ENCODE measurements at places on chromosomes 1 and 21. TPM values are rescaled to one million over a fixed set of nuclear protein-coding genes. Genes with fewer than 3 reads are reported as not detected.
A peak's percentile ranks its signal among the peaks of the same experiment; 100 is the strongest.

DNA sequence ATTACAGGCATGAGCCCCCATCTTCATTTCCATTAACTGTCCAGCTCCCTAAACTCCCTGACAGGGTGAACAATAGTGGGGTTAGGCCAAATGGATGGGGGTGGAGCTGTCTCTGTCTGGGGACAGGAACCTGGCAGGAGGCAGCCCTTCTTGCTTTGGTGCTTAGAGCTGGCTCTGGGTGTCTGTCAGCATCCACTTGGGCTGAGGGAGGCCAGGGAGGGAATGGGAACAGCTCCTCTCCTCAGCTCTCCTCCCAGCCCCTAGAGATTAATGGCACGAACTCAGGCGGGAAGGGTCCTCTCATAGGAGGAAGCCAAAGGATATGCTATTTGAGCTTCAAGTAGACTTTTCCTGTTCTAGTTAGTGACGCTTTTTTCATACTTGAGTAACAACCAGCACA, 11.1 kb upstream of the ETV3L start:
- no peak for DNase-seq

DNA sequence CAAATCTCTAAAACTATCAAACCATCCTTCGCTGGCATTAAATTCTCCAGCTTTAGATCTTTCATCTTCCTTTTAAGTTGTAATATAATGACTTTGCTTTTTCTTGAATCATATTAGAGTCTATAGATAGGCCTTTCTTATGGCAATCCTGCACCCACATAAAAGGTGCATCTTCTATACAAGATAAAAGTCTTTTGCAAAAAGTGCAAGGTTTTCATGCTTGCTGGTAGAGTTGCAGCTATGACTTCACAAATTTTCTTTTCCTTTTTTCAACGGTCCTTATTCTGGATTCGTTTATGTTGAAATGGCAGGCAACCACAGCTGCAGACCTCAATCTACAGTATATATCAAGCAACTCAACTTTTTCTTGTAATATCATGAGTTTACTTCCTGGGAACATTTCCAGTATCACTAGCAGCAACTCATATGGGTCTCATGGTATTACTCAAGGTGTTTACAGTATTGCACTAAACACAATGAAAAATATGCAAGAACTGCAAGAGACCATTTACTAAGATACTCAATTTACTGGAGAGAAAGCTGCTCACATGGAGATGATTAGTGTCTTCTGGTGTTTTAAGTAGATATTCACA, 22.1 kb downstream of the OMA1 start:
- DNase-seq = no peak

DNA sequence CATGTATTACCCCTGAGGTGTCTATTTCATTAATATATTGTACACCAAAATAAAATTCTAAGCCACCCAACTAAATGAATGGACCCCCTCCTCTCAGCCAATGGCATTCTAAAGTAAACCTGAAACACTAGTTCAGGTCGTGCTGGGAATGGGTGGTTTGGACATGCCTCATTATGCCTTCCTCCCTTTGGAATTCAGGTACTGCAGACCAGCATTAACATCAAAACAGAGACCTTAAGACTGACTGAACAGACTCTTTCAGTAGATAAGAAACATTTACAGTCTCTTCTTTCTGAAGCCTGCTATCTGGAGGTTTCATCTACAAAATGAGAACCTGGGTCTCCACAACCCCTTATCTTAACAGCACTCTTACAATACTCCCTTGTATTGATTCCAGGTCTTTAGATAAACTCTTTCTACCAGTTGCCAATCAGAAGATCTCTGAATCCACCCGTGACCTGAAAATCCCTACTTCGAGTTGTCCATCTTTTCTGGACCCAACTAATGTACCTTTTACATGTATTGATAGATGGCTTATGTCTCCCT, 93.6 kb downstream of the PKN2 start:
- DNase-seq = no peak

DNA sequence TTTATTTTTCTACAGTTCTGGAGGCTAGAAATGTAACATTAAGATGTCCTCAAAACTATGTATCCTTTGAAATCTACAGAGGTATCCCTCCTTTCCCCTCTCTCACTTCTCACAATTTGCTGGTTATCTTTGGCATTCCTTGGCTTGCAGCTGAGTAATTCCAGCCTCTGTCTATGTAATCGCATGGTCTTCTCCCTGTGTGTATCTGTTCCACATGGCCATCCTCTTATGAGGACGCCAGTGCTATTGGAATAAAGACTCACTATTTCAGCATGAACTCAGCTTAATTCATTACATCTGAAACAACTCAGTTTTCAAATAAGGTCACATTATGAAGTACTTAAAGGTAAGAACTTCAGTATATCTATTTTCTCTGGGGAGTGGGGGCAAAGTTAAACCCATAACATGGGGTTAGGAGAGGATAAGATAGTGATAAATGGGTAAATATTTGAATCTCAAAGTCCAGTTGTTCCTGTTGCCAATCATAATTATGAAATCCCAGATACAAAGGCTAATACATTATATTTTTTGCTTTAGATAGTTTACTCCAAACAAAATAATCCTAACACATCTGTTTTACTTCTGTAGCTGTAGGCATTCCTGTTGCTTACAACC, 1290.8 kb downstream of the NCAM2 start:
- DNase-seq = no peak

GRCh38 chr1:209871430-209871829, 43.7 kb downstream of the UTP25 start:
- no peak for DNase-seq

DNA sequence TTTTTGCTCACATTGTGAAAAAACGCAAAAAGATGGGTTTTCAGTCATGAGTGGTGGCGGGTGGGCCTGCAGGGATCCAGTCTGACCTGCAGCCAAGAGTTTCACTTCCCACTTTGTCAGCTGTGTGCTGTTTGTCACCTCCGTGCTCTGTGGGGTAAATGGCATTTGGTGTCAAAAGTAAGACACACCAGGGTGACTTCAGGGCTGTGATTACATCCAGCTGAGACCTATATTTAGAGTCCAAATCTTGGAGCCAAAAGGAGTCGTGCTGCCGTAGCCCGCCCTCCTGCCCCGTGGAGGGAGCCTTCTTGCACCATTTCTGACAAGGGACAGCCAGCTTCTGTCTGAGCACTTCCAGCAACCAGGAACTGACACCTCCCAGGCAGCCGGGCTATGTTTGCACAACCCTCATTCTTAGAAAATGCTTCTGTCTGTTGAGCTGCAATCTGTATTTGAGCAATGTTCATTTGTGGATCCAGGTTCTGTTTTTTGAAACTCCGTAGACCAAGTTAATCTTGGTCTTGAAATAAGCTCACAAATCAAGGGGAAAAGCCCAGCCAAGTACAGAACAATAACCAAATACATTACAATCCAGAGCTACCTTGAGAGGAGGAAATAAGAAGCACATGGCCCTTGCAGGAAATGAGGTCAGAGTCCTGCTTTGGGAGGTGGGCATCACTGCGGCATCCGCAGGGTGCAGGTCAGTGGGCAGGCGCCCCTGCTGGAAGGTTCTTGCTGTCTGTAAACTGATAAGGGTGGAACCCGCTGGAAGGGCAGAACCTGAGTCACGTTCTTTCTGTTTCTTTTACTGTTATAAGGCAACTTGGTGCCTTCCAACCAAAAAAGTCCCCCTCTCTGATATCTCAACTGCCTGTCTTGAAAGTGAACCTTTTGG, 14.4 kb downstream of the ABCG1 start:
- no peak for DNase-seq

GRCh38 chr1:63916485-63917360, 142.9 kb downstream of the ROR1 start:
- DNase-seq = peak; percentile 50

- no peak for DNase-seq
Observed at GRCh38 chr21:45347712-45348499, 57.1 kb upstream of the COL18A1 start.

DNA sequence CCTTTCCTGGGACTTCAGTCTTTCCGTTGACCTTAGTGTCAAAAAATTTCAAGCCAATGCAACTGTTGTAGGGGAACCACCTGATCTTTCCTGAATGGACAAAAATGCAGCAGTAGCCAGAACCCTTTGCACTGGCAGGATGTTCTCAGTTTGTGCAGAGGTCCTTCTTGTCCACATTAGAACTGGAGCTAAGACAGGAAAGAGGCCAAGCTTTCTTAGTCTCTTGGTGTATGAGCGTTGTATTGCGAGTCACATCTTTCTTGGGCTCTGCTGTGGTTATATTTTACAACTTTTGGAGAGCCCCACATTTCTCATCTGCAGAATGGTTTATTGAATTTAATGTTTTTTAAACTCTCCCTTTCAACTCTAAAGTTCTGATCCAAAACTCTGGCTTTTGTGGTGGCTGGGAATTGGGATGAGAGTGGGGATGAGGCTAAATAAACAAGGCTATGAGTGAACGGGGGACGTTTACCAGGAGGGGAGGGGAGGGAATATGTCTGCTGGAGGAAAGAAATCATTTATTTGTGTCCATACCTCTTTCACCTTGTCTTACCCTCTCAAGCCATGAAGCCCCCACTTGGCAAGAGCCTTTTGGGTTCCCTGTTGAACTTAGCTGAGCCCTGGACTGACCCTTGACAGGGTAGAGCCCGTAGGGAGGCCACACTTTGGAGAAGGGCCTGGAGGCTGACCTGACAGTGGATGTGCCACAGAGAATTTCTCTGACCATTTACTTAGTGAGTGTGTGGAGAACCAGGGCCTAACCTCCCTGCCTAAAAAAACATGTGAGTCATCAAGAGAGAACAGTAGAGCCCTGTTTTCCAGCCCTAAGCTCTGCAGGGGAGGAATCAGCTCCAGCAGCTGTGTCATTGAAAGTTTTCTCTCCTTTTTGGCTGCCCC, 586 bp downstream of the CHI3L2 start:
- DNase-seq = peak; percentile 52

DNA sequence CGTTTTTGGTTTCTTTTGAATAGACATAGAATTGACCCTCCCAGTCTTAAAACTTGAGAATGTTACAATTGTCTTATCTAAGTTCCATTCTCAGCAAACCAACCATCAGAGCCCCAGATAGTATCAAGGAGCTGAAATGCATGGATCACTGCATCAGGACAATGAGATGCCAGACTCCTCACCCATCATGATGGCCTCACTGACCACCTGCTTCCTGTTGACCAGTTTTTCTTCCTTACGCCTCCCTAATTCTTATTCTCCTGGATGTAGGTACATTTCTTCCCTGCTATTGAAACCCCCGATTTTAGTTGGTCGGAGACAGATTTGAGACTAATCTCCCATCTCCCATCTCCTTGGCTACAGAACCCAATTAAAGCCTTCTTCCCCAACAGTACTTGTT, 17.7 kb downstream of the MATN1 start:
- no peak for DNase-seq

DNA sequence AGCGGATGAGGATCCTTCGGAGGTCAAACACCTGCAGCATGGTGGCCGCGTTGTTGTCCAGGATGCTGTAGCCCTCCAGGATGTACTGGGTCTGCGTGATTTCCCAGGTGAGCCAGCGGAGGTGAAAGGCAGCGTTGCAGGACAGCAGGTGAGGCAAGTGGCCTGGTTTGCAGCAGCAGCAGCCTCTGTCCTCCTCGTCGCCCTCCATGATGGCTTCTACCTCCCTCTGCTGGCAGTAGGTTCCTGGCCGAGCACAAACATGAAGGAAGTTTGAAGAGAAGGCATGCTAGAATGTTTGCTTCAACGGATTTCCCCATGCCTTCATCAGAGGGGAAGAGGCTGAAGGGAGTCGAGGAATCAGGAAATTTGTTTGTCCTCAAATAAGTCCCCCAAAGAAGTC, 74.7 kb downstream of the NTPCR start:
- no peak for DNase-seq

DNA sequence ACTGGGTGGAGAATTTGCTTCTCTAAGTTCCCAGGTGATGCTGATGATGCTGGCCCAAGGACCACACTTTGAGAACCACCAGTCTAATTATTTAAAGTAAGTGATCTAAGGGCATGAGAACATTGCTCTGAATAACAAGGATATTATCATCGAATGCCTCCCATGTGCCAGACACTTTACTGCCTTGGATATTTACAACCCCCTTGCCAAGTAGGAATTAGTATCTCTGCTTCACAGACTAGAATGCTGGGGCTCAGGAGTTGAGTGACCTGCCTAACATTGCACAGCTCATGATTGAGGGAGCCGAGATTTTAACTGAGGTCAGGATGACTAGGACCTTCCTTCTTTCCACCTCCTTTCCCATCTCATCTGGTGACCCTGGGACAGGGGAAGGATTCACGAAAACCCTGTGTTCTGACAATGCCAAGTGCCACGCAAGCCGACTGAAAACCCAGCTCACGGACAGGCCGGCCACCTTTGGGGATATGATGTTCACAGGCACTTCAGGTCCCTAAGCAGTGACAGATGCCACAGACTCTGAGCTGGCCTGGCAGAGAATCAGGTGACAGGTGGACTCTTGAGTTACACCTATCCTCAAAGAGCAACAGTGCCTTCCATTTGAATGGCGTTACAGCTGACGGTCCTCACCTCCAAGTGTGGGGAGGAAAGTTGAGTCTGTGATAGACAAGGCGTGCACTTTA, 230.7 kb downstream of the TOMM20 start:
- DNase-seq = no peak

DNA sequence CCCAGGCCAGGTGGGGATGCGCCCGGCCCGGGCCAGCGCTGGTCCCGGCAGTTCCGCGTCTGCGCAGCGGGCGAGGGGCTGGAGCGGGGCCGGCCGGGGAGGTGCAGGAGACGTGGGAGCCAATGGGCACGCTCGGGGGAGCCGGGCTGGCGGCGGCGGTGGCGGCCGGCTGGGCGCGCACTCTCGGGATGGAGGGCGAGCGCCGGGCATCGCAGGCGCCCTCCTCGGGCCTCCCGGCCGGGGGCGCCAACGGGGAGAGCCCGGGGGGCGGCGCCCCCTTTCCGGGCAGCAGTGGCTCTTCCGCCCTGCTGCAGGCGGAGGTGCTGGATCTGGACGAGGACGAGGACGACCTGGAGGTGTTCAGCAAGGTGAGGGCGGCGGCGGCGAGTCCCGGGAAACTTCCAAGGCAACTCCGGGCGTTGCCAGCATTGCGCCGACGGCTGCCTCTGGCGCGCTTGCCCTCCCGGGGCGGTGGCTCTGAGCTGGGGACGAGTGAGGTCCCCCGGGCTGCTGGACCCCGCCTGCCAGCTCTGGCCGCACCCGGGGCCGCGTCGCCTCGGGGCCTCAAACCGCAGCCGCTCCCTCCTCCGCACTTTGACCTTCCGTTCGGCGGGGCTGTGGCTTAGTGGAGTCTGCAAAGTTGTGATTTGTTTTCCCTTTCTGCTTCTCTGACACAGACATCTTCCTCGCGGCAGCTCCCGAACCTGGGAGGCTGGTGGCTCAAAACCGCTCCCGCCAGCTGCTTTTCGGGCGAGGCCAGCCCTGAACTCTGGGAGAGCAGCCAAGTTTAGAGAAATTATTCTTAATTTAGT, at the start of gene SNX7:
TSS of gene SNX7 (plus strand) at position 178 of the 812 bp plus-strand sequence. CDS start at position 189, 11 bp downstream.
- DNase-seq = peak; percentile 81

DNA sequence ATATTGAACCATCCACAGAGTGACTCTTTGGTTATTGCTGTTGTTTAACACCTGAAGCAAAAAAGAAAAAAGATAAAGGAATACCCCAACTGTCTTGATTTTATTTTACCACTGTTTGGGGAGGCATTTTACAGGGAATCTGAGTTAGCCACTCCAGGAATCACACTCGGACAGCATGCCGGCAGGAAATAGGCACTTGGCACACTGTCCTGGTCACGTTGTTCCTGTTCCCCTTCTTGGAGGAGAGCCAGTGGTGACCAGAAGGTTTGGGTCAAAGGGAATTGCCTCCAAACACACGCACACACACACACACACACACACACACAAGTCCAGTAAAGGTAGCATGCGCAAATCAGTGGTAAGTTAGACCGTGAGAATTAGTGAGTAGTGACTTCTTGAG, 13.8 kb downstream of the RGS4 start:
- DNase-seq = no peak

GRCh38 chr1:205435578-205436573, 14.0 kb upstream of the LEMD1 start:
- no peak for DNase-seq

Gene TRAF3IP3
- total RNA-seq = not detected

Gene KRTAP19-3
- not detected for total RNA-seq

Gene LRRC39
- 0.12 TPM for total RNA-seq

Gene CCDC30
- total RNA-seq = 2.6 TPM
